ENCODE measurements at places on chromosomes 6 and 20.

- H3K27ac ChIP-seq: no peak overlapping the region
- no peaks in the 10 kb centered on the region for H3K36me3 ChIP-seq
- H3K4me3 ChIP-seq: no peak overlapping the region
- H3K27me3 ChIP-seq: no peaks in the 10 kb centered on the region
Observed at GRCh38 chr6:30272032-30272431, 54.7 kb upstream of the TRIM39 start.

DNA sequence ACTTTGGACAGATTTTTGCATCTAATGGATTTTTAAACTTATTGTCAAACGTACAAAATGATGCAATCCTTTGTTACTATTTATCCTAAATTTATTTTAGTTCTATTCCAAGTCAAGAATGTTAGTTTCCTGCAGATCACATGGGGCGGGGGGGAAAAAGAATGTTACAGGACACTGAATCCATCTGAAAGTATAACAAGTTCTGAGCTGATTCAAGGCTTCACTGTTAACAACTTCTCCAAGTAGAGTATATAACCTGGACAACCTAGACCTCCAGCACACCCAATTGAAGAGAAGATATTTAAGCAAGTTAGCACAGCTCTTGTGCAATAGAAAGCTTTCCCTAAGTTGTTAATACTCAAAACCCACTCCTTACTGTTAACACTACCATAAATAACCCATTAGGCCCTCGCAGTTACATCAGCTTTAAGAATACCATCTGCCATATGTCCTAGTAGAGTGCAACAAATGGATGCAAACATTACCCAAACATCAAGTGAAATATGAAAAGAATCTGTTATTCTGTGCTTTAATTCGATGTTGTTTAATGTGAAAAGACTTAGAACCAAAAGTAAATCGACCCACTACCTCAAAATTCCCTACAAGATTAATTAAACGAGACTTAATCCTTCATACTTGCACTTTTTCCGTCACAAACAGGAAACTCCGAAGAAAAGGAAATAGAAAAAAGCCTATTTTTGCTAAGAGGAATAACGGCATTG is 1.3 kb downstream of the SEC63 start:
- DNase-seq: peak; percentile 12
- H3K27me3 ChIP-seq: no peaks in the 10 kb centered on the region
- peaks cover 4% of the 10 kb centered on the region for H3K4me1 ChIP-seq
- no peaks in the 10 kb centered on the region for H3K36me3 ChIP-seq
- H3K27ac ChIP-seq: peak overlapping the region; percentile 94
- peak overlapping the region; percentile 96 for H3K4me3 ChIP-seq

DNA sequence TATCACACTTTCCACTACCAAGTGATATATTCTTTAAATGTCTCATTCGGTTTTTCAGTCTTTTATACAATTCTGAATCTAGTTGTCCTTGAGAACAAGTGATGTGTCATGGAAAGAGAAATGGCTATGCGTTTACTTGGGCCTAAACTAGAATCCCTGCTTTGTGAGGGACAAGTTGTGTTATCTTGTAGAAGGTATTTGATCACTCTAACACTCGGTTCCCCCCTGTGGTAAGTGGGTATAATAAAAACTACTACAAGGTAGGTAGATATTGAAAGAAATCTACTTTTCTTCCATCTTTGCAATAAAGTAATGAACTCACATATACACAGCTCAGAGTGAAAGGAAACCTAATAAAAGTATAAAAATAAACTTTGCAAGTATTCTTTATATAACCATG is 108.9 kb downstream of the MANEA start:
- H3K36me3 ChIP-seq: no peaks in the 10 kb centered on the region
- H3K27me3 ChIP-seq: no peaks in the 10 kb centered on the region
- no peaks in the 10 kb centered on the region for H3K4me1 ChIP-seq
- no peak overlapping the region for H3K27ac ChIP-seq
- no peak overlapping the region for H3K4me3 ChIP-seq

DNA sequence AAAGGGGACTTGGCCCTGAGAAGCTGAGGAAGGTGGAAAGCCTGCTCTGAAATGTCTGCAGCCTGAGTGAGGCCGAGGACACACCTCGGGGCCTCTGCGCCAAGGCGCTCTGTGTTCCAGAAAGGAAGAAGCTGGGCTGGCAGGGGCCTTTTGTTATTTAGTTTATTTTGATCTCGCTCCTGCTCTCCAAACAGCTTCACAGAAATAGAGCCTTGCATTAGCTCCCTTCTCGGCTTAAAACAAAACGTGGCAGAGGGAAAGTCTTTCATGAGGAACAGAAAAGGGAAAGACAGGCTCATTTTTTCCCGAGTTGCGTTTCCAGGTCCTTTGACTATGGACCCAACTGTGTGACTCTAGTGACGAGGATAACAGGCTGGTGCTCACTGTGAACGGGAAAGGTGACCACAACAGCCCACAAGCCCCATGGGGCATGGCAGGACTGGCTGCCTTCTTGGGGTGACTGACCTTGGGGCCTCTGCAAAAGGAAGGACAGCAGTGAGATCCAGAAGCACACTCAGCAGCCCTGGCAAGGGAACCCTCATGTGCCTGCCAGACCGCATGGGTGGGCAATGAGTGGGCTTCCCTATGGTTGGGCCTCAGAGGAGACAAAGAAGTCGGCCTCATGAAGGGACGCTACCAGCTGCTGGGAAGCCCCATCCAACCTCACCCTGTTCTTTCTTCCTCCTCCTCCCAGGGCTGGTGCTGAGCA is 18.7 kb downstream of the LEMD2 start:
- no peak for DNase-seq
- no peaks in the 10 kb centered on the region for H3K27me3 ChIP-seq
- H3K36me3 ChIP-seq: peaks cover 8% of the 10 kb centered on the region
- no peak overlapping the region for H3K4me3 ChIP-seq
- peaks cover 30% of the 10 kb centered on the region for H3K4me1 ChIP-seq

GRCh38 chr20:43962530-43962929 is 47.9 kb downstream of the TOX2 start:
- H3K4me1 ChIP-seq: peaks cover 7% of the 10 kb centered on the region
- no peaks in the 10 kb centered on the region for H3K36me3 ChIP-seq
- no peak for DNase-seq
- no peak overlapping the region for H3K27ac ChIP-seq
- H3K4me3 ChIP-seq: no peak overlapping the region

GRCh38 chr20:63556873-63557478 is 3.0 kb downstream of the FNDC11 start:
- no peaks in the 10 kb centered on the region for H3K36me3 ChIP-seq
- H3K27me3 ChIP-seq: no peaks in the 10 kb centered on the region
- no peak overlapping the region for H3K4me3 ChIP-seq
- no peak overlapping the region for H3K27ac ChIP-seq
- no peaks in the 10 kb centered on the region for H3K4me1 ChIP-seq
- DNase-seq: no peak

DNA sequence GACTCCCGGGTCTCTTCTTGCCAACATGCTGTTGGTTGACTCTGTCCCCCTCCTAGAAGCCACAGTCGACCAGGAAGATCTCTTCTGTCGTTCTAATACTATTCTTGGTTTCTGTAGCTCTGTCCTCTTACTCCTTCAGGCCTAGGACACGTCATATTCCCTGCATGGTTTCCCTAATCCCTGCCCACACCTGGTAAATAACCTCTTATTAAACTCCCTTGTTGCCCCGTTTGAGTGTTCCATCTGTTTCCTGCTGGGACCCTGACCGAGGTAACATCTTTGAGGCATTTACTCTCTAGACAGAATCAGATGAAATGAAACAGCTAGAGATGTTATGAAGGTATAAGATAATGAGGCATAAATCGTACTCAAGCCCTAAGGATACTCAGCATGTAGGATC is 68.1 kb downstream of the PLCB4 start:
- no peak overlapping the region for H3K27ac ChIP-seq
- H3K4me3 ChIP-seq: no peak overlapping the region
- DNase-seq: no peak
- H3K4me1 ChIP-seq: no peaks in the 10 kb centered on the region

DNA sequence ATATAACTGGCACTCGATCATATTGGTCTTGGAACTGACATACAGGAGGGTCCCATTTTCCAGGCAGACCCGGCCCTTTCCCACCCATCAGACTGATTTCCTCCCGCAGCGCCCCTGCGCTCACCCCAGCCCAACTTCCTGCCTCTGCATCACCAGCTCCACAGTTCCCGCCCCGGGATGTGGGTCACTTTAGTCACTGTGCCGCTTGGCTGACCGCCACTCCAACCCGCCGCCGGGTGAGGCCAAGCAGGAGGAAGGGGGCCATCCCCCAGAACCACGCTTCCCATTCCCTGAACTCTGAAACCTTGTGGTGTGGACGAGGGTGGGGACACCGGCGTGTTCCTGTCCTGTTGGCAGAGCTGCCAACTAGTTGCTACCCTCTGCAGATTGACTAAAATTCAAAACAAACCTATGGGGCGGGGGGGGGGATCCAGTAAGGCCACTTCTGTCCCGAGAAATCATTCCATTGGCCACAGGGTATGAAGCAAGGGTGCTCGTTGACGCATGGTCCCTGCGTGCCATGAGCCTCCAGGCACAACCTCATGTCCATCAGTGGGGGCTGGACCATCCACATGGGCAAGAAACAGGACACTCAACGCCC is 12.3 kb downstream of the TGM2 start:
- peak; percentile 70 for DNase-seq
- peaks cover 34% of the 10 kb centered on the region for H3K4me1 ChIP-seq
- no peaks in the 10 kb centered on the region for H3K27me3 ChIP-seq
- no peak overlapping the region for H3K4me3 ChIP-seq

DNA sequence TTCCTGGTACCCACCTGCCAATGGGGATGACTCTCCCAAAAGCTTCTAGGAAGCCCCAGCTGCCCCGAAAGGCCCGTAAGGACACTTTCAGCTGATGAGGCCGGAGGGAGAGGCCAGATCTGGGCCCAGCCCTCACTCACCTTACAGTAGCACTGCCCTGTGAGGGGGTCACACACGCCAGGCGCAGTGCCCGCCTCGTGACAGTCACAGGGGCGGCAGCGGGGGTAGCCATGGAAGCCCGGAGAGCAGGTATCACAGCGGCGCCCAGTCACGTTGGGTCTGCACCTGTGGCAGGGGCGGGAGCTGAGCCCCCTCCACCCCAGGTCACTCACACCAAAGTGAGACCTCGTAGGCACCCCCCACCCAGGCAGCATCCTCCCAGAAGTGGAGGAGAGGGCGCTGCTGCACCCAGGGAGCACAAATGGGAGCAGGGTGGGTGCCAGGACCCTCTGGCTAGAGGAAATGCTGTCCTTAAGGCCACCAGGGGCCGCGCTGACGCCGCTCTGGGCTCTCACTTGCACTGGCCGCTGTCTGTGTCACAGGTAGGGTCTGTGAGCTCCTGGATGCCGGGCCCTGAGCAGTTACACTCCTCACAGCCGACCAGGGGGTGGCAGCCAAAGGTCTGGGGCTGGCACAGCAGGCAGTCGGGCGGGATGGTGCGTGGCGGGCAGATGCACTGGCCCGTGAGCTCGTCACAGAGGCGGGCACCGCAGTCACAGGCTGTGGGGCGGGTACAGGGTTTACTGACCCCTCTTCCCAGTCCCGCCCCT is 25.1 kb downstream of the ADRM1 start:
- no peaks in the 10 kb centered on the region for H3K27me3 ChIP-seq
- H3K4me1 ChIP-seq: no peaks in the 10 kb centered on the region
- H3K4me3 ChIP-seq: no peak overlapping the region
- DNase-seq: no peak

DNA sequence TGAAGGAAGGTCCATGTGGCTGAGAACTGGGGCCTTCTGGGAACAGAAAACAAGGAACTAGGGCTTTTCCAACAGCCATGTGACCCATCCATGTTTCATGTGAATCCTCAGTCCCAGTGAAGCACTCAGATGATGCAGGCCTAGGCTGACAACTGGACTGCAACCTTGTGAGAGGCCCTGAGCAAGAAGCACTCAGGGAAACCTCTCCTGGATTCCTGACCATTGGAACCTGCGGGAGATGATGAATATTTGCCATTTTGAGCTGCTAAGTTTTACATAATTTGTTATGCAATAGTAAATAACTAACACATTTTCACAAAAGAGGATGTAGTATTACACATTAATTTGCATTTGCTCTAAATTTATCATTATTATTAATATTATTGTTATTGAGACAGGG is 38.4 kb upstream of the HLA-G start:
- no peak overlapping the region for H3K4me3 ChIP-seq
- H3K4me1 ChIP-seq: no peaks in the 10 kb centered on the region
- H3K36me3 ChIP-seq: no peaks in the 10 kb centered on the region
- H3K27ac ChIP-seq: no peak overlapping the region
- peaks cover 31% of the 10 kb centered on the region for H3K27me3 ChIP-seq
- no peak for DNase-seq

DNA sequence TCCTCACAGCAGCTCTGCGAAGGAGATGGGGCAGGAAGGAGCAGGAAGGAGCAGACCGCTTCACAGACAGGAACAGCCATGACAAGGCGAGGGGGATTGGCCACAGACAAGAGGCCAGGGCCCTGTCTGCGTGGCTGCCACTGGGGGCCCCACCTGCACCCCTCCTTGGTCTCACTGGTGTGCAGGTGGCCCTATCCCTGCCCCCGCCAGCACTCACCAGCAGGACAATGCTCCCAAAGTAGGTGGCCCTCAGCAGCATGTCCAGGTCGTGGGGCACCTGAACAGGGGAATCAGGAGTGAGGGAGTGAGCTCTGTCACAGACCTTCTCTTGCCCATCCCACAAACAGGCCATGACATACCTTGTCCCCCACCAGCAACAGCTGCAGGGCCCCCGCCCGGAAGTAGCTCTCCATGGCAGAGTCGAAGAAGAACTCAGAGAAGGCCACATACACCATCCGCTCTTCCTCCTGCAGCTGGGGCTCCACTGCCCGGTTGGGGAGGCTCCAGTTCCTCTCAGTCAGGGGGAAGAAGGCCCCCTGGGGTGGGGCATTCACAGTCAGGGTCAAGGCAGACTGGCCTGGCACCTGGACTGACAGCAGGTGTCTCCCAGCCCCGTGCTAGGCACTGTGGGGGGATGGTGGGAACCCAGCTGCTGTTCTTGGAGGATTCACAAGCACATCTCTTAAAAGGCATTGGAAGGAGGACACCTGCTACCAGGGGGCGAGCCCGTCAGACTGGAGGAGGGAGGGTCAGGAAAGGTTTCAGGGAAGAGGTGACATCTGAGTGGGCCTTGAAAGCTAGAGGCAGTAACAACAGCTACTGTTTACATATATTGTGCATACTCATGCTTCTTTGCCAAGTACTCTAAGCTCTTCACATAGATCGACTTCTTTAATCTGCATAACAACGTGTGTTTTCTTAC is 7.1 kb downstream of the PLTP start:
- H3K27ac ChIP-seq: peak overlapping the region; percentile 58
- H3K27me3 ChIP-seq: no peaks in the 10 kb centered on the region
- H3K4me1 ChIP-seq: peaks cover 13% of the 10 kb centered on the region
- H3K36me3 ChIP-seq: peaks cover 2% of the 10 kb centered on the region

GRCh38 chr6:7048894-7049293 is 58.9 kb upstream of the RREB1 start:
- H3K4me3 ChIP-seq: no peak overlapping the region
- H3K4me1 ChIP-seq: peaks cover 21% of the 10 kb centered on the region
- no peak for DNase-seq
- H3K27me3 ChIP-seq: no peaks in the 10 kb centered on the region
- H3K36me3 ChIP-seq: no peaks in the 10 kb centered on the region
- no peak overlapping the region for H3K27ac ChIP-seq

GRCh38 chr20:7912551-7912950 is 27.7 kb downstream of the HAO1 start:
- H3K4me3 ChIP-seq: no peak overlapping the region
- DNase-seq: no peak
- H3K4me1 ChIP-seq: no peaks in the 10 kb centered on the region
- H3K27me3 ChIP-seq: no peaks in the 10 kb centered on the region
- no peaks in the 10 kb centered on the region for H3K36me3 ChIP-seq

GRCh38 chr6:9408402-9409117 is 973.2 kb upstream of the SLC35B3 start:
- no peak overlapping the region for H3K27ac ChIP-seq
- H3K27me3 ChIP-seq: no peaks in the 10 kb centered on the region
- no peak overlapping the region for H3K4me3 ChIP-seq
- H3K4me1 ChIP-seq: peaks cover 13% of the 10 kb centered on the region
- no peaks in the 10 kb centered on the region for H3K36me3 ChIP-seq
- peak; percentile 38 for DNase-seq

All from astrocyte (in vitro differentiated cells and primary cell).